ENCODE measurements at places on chromosomes 7 and 10.

DNA sequence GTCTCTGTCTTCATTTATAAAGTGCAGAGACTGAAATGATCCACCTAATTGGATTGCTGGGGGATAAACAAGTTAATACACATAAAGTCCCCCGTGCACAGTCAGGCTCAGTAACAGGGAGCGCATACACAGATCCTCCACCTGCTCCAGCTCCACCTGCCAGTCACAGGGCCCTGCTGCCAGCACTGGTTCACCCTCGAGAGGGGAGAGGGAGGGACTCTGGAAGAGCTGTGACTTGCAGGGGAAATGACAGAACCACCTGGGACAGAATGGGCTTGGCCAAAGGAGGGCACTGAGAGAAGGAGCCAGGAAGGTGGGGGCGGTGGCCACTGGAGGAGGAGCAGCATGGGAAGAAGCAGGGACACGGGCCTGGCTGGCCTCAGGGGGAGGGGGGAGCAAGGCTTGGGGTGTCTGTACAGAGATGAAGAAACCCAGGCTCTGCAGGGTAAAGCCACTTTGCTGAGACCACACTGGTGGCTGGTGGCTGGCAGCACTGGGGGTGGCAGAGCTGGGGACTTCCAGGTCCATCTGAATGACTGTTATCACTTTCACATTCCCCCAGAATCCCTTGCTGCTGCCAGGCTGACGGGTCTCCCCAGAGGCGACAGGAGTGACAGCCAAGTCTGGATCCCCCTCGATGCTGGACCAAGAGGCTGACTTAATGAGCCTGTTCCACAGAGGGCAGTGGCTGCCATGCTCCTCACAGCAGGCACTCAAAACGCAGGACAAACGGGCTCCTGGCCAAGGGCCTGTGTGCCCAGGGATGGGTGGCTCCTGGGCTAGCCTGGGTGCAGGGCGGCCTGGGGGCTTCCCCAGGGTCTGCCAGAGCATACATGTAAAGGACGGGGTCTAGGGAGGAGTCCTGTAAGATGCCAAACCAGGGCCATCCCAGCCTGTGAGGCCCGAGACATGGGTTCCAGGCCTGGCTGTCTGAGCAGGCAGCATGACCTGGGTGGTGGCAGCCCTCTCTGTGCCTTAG, 151.1 kb downstream of the SH3PXD2A start:
- DNase-seq: no peak

GRCh38 chr7:151176401-151176800, 8.9 kb upstream of the GBX1 start:
- no peak for DNase-seq

GRCh38 chr7:106795084-106795876, 69.8 kb upstream of the PIK3CG start:
- no peak for DNase-seq

- peak; percentile 94 for DNase-seq
These were observed 256.6 kb upstream of the GLI3 start for GRCh38 chr7:42493436-42494198.

- no peak for DNase-seq
These were observed 22.7 kb downstream of the OGDHL start for GRCh38 chr10:49739426-49739825.

DNA sequence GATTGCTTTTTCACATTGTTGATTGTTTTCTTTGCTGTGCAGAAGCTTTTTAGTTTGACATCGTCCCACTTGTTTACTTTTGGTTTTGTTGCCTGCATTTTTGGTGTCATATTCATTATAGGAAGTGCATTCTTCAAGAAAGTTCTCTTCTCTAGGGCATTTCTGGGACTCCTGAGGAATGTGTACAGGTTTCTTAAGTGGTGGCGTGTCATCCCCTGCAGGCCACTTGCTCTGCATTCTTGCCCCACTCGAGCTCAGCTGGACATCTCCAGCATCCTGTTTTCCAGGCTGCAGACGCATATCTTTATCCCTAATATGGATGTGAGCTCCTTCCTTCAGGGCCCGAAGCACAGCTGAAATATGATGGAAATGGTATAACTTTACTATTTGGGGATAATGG, 255.6 kb upstream of the HABP2 start:
- DNase-seq: peak; percentile 10

DNA sequence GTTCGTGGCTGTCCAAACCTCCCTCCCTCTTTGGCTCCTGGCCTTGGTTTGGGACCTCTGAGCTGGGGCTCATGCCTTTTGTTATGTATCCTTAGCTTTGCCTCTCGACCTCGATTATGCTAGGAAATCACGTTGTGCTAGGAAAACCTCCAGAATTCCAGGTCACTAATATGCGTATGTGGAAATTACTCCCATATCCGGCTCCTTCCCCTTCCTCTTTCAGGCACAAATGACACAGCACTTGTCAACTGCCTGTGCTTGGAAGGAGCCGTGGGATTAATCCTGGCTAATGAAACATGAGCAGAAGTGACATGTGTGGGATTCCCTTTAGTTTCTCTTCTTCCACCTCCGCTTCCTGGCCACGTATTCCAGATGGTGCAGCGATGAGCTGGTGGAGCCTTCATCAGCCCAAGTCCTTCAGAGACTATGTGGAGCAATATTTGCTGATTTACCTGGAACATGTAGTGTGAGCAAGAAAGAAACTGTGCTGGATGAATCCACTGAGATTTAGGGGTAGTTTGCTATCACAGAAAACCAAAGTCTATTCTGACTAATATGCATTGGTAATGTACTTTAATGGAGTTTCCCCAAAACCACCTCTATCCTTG, 149.2 kb downstream of the REEP3 start:
- DNase-seq: no peak

DNA sequence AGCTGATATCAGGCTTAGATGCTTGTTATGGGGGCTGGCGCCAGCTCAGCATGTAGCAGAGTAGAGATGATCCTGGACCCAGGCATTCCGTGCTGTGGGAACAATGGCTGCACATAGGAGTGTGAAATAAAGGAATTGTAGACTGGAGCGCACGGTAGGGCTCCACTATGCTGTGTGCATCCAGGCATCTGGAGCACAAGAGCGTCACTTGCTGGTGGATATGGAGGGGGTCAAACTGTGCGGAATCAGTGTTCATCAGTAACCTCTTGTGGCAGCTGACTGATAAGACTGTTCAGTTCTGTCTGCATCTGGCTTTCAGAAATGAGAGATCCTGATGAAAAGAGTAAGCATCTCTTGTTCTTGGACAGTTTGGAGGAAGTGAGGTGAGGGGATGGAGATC, 55.8 kb downstream of the ZNF503 start:
- DNase-seq: no peak

All from MCF 10A (cell line).